ENCODE measurements at places on chromosomes 3 and 15.

DNA sequence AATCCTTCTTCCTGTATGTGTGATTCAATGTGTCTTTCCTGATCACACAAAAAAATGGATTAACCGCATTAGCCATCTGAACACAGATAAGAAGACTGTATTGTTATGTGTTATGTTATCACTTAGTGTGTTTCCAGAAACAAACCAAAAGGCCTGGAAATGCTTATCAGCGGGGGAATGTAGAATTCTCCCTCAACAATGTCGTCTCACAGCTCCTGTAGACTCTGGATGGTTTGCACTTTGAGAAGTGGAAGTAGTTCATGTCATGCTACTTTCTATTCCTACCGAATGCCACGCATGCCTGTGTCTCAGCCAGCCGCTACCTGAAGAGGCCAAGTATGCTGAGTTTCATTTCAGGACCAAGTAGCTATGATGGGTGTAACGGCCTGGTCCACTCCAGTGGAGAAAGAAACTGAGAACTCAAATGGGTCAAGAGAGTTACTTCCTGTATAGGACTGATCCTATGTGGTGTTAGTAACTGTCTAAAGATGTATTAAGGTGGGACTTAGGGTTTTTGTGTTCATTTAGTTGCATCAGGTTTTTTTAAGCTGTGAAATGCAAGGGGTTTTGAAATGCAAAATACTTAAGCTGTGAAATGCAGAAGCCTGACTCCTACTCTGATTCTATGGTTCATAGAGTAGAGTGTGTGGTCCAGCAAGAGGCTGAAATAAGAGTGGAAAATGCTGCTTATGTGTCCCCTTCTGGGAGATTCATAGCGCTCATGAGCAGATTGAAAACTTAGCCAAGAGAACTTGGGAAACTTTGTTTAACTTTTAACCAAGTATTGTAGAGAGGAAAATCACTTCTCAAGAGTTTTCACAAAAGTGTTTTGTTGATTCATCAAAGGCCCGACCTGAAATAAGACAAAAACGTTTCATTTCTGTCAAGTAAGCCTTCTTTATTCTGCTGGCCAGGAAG is 118.5 kb upstream of the LMOD3 start:
- DNase-seq, result no peak

GRCh38 chr3:188624384-188624783 is 470.4 kb downstream of the LPP start:
- DNase-seq, result peak; percentile 51

DNA sequence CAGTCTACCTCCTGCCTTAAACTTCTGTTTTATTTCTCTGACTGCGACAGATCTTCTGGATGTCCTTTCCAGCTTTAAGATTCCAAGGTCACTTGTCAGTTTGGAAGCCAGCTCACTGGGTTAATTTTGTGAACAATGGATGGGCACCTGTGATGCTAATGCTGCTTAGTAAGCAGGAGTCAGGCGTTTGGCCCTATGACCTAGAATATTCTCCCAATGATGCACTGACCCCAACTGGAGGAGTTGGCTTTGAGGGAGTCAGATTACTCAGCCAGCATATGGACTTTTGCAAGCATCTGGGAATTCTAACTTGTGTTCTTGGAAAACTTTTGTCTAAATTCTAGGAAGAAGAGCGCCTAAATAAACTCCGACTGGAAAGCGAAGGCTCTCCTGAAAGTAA is 28.1 kb downstream of the HACD3 start:
- peak; percentile 39 for DNase-seq

GRCh38 chr3:134072881-134073582 is 43.3 kb upstream of the SLCO2A1 start:
- no peak for DNase-seq

DNA sequence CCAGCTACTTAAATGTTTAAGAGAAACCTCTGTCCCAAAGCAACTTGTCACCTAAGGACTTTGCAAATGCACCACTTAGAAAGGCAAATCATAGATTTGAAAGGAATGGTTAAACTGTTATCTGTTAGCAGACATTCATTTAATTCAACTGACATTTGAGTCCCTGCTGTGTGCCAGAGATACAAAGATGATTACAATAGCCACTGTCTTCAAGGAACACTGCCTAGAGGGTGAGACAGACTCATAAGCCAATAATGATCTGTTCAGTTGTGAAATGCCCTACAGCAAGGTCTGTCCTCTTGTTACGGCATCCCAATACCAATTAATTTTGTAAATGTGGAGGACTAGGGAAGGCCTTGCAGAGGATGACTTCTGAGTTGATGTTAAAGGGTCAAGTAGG is 113.1 kb downstream of the ATG7 start:
- DNase-seq, result no peak

GRCh38 chr15:66941791-66942190 is 123.6 kb upstream of the SMAD3 start:
- no peak for DNase-seq

GRCh38 chr3:88002448-88002847 is 56.4 kb downstream of the CGGBP1 start:
- DNase-seq, result no peak

DNA sequence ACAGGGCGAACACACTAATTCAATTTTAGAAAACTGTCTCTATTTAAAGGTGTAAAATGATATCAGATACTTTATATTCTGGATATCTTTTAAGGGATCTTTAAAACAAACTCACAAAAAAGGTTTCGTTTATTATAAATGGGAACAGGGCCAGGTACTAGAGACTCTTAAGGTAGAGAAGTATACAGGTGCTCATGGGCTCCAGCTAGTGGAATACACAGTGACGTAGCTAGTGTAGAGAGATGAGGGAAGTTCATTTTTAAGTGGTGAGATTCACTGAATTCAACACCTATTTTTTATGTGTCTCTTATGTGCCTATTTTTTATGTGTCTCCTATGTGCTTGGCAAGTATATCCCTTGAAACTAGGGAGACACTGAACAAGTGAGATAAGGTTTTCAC is 132.7 kb upstream of the FAM3D start:
- DNase-seq, result no peak

DNA sequence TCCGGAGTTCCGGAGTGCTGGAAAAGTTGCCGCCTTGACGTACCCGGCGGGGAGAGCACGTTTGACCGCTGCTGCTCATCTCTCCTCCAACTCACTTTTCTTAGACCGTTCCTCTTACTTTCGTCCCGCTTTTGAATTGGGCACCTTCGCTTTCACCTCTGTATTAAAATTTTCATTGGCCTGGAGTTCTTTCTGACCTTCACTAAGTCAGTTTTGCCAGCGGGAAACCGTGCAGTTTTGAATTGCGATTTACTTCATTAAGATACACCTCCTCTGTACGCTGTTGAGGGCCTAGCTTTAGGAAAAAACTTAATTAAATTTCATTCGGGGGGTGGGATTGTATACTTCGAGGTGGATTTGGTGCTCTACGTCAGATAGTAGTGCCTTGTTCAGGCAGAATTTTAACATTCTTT is 1.3 kb downstream of the GMPS start:
- DNase-seq, result no peak

DNA sequence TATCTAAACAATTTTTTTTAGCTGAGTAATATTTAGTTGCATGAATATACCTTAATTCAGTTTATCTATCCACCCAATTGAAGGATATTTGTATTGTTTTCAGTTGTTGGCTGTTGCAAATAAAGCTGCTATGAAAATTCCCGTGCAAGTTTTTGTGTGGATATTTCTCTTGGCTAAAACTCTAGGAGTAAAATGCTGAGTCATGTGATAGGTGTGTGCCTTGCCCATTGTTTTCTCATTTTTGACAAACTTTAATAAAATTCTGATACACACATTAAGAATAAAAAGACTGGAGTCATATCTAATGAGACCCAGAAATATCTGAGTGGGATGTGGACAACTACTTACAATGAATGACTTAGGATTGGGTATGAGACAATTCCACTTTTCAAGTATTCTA is 78.6 kb downstream of the MDFIC2 start:
- no peak for DNase-seq

DNA sequence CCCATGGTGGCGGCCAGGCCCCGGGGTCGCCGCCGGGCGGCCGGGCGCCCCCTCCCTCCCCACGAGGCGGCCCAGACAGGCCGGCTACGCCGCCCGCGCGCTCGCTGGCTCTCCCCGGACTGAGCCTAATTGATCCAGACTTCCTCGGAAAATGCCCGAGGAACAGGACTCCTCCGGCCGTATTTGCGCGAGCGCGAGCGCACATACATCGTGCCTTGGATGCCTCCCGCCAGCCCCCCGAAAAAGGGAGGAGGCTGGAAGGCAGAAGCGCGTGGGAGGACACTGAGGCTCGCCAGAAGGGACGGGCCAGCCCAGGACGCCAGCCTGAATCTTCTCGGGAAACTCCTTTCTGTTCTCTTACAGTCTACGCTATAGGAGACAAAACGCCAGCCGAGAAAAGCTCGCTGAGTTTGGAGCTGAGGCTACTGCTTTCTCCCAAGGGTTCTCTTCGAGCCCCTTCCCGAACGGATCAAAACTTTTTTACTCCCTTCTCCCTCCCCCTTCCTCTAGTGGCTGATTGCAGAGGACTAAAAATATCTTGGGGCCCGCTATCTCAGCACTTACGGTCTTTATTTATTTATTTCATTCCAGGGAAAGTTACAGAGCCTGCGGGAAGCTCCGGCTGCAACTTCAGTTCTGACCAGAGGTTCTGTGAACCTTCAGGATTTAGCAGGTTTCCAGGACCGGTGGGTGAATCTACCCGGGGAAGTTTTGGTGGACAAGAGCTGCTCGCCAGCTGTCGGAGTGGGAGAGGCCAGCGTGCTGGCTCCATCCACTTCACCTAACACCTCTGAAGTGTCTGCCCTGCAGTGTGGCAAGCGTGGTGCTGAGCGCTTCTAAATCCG is at the start of gene PDZRN3:
TSS of gene PDZRN3 (minus strand) at position 121 of the 845 bp plus-strand sequence.
- no peak for DNase-seq

DNA sequence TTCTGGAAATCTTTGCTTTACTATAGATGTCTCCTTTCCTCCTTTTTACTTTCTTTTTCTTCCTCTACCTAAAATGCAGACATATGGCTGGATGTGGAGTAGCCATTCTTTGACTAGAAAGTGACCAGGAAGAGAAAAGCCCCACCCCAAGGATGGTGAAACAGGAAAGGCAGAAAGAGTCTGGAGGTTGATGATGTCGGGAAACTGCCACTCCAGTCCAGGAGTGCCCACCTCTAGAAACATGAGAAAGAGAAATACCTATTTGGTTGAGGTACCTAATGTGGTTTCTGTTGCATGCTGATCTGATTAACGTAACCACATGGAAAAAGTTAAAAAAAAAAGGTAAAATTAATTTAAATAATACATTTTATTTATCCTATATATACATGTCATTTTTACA is 55.2 kb upstream of the SSR3 start:
- DNase-seq, result no peak

- no peak for DNase-seq
These were observed 224.0 kb downstream of the DPH6 start for GRCh38 chr15:35321926-35322325.

DNA sequence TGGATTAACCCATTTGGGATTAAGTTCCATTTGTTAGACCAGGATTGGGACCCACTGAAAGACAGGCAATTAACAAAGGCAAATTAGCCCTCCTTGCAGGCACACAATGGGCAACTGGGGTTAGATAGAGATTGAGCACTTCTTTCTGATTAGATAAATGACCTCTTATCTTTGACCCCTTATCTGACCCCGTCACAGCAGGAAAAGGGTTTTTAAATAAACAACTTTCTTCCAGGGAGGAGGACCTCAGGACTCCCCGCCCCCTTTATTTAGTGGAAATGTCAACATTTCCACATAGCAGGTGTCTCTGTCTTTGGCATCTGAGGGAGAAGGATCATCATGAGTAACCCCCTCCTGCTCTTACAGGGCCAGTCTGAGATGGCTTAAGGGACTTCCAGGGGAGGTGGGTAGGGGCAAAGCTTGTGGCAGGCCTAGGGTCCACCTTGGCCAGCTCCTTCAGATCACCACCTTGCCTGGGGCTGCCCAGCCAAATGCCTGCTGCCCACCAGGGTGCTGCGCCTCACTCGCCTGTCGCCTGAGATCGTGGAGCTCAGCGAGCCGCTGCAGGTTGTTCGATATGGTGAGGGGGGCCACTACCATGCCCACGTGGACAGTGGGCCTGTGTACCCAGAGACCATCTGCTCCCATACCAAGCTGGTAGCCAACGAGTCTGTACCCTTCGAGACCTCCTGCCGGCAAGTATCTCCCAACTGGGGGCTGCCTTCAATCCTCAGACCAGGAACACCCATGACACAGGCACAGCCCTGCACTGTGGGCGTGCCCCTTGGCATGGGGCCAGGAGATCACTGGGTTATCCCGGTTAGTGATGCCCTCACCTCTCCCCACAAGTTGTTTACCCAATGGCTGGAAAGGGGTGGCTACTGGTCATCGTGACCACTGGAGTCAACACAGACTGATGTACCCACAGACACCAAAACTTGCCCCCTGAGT is 2.6 kb upstream of the WDR6 start:
- no peak for DNase-seq

DNA sequence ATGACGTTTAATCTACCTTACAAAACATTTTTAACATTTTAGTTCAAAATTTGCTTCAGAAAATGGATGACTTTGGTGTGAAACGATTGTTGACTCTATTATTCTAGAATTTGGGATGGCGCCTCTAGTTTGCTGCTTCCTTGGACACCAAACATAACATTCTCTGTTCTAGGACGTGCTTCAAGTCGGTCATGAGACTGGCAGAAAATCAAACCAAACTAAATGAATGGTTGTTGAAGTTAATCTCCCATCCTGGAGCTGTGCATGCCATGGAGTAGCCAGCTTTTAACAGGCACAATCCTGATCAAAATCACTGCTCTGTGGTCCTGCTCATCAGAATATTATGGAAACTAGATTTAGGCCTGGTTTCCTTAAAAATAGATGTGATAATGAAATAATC is 9.6 kb upstream of the LRRFIP2 start:
- no peak for DNase-seq

- no peak for DNase-seq
These were observed 55.7 kb downstream of the RLBP1 start for GRCh38 chr15:89165677-89166076.

- no peak for DNase-seq
These were observed 56.2 kb downstream of the EXOG start for GRCh38 chr3:38552364-38552763.

GRCh38 chr3:150147776-150148175 is 177.1 kb upstream of the PFN2 start:
- peak; percentile 80 for DNase-seq
